CMK (cell line): ENCODE measurements at places on chromosomes 2 and 18.

DNA sequence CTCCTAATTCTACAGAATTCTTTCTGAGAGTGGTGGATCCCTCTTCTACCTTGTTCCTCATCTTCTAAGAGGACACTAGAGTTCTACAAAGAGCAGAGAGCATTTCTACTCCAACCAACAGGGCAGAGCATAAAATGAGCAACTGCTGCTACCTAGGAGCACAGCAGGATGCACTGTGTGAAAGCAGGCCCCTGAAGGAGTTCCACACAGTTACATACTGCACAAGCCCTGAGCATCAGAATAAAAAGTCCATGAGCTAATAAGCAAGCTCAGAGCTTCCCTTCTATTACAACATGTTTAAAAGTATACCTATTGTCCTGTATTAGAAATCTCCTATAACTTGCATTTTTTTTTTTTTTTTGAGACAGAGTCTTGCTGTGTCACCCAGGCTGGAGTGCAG, 8.4 kb downstream of the FHL2 start:
- no peak for DNase-seq

GRCh38 chr2:22481486-22482259, 903.3 kb upstream of the KLHL29 start:
- DNase-seq = no peak

GRCh38 chr2:25938345-25938744, 44.0 kb downstream of the KIF3C start:
- DNase-seq = no peak

DNA sequence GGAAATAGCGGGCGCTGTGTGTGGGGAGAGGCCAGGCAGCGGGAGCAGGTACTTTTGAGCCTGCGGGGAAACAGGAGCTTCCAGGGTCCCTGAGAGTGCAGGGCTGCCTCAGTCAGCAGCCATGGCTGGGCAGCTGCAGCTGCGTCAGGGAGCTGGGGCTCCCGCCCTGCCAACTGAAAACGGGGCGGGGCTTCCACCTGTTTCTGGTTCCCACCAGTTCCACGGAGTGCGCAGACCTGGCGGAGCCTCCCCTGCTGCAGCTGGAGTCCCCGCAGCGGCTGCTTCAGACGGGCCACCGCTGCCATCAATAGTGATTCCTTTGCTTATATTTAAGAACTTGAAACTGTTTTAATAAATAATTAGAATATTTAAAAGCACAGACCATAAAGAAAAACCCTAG, 30.6 kb upstream of the RPRM start:
- no peak for DNase-seq

GRCh38 chr2:241862775-241863535, 4.3 kb upstream of the PDCD1 start:
- no peak for DNase-seq

DNA sequence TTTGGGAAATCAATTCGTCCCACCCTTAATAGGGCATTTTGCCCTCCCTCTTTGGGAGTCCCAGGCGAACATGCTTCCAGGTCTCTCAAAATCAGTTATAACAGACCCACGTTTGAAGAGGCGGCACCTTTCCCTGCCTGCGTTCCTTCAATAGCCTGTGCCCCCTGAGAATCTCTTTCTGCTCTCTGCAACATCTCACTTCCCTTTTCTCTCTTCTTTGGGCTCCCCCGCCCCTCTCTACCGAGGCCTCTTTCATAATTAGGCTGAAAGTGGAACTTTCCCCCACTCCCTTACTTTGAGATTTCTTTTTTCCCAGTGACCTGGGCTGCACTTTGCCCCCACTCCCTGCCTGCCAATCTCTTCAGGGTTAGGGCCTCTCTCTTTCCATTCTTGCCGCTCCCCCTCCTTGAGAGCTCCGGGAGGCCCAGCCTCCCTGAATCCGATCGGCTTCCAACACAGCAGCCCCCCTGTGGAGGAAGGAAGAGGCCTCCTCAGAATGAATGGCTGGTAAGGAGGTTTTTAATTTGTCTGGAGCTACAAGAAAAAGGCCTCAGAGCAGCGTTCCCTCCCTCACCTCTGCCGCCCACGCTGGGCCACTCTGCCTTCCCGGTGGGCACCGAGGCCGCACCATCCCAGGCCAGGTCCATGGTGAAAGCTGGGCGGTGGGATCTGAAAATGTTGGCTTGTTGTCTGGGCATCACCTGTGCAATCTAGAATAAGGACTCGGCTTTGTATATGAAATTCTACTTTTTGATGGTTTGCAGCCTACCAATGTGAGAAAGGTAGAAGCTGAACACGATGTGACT, 162.6 kb upstream of the SIX3 start:
- DNase-seq = no peak

GRCh38 chr2:226474131-226474530, 325.5 kb downstream of the IRS1 start:
- DNase-seq = no peak
